Natural killer cell (primary cell): ENCODE measurements at places on chromosomes 2 and 18.
A peak's percentile ranks its signal among the peaks of the same experiment; 100 is the strongest.

- DNase-seq, result no peak
Observed at GRCh38 chr2:27493948-27494283, 1.1 kb downstream of the FNDC4 start.

GRCh38 chr2:171615069-171615468, 72.2 kb upstream of the DYNC1I2 start:
- no peak for DNase-seq

DNA sequence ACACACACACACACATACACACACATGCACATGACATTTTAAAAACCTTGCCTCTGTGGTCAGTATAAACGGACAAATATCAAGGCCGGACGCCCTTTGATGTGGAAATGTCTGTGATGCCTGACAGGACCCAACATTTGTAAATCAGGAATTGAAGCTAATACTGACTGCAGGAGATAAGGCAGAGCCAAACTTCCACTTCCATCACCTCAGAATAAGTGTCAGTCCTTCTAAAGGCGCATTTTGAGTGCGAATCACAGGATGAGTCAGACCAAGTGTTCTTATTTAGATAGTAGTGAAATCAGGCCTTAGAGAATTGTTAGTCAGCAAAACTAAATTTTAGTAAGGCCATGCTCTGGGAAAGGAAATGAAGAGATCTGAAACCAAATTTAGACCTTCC, 211.7 kb upstream of the LRATD1 start:
- DNase-seq, result no peak

DNA sequence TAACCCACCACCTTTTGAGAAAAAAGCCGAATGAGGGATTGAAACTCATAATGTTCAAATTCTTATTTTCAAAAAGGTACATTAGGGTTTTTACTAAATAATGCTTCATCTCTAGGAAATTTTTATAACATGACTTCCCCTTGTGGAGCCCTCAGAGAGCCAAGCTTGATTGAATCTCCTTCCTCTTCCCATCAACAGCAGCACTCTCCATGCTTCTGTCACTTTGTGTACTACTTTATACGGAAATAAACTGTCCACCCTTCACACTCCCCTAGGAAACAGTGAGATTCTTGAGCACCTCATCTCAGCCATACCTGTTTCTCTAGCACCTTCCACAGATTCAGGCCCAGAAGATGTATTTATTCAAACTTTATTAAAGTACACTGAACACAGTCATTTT, 51.8 kb downstream of the TFPI start:
- no peak for DNase-seq

- no peak for DNase-seq
Observed at GRCh38 chr2:20474757-20475566, 28.1 kb downstream of the RHOB start.

GRCh38 chr2:127585270-127585807, 49.9 kb downstream of the MYO7B start:
- no peak for DNase-seq

- no peak for DNase-seq
Observed at GRCh38 chr2:154945984-154946383, 247.5 kb downstream of the KCNJ3 start.

DNA sequence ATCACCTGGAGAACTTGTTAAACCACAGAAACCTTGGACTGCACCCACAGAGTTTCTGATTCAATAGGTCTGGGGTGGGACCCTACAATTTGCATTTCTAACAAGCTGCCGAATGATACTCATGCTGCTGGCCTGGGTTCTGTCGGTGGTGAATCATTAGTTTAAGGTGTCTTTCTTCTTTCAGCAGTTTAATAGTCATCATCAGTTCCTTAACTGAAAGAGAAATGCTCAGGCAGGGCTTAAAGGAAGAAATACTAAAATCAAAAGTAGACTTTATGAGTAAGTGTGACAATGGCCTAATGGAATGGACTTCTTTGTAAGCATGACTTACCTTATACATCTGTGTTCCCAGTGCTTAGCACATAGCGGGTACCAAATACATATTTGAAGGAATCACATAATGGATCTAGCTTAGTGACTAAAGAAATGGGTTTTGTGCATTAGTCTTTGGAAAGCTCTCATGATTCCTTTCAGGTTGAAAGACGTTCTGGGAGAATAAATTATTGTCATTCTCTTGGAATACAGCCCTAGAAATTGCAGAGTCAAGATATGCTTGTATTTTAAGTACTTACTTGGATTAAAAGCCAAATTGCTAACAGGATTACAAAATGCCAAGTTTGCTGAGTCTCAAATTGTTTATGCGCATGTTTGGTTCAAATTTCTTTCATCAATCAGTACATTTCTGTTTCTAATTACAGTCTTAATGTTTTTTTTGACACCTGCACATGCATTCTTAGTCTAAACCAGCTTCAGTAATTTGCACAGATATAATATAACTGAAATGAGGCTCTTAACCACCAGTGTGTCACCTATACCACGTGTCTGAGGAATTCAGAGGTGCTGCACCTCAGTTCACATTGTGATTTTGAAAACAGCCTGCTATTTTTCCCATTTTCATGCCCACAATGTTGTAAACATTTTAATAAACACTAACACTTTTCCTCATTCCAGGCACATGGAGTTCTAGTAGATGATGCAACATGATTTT, 220.3 kb upstream of the NRP2 start:
- DNase-seq, result no peak

- DNase-seq, result no peak
Observed at GRCh38 chr2:59693231-59693959, 860.1 kb downstream of the BCL11A start.

GRCh38 chr2:221612161-221612560, 40.1 kb upstream of the EPHA4 start:
- no peak for DNase-seq

DNA sequence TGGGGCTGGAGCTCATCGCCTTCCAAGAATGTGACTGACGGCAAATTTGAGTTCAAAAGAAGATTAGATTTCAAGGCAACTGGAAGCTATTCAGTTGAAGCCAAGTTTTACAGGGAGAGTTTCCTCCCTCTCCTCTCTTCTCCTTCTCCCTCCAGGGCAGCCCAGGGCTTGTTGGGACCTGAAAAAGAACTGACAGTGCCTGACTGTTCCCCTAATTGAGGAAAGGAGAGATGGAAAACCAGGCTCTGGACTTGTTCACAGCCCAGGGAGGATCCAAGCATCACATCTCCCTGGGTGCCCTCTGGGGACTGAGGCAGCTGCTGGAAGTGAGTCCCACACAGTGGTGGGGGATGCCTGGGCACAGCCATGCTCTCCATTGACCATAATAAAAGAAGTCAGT, 88.1 kb downstream of the THNSL2 start:
- DNase-seq, result no peak

GRCh38 chr2:142965443-142965842, 88.0 kb downstream of the KYNU start:
- DNase-seq, result no peak

DNA sequence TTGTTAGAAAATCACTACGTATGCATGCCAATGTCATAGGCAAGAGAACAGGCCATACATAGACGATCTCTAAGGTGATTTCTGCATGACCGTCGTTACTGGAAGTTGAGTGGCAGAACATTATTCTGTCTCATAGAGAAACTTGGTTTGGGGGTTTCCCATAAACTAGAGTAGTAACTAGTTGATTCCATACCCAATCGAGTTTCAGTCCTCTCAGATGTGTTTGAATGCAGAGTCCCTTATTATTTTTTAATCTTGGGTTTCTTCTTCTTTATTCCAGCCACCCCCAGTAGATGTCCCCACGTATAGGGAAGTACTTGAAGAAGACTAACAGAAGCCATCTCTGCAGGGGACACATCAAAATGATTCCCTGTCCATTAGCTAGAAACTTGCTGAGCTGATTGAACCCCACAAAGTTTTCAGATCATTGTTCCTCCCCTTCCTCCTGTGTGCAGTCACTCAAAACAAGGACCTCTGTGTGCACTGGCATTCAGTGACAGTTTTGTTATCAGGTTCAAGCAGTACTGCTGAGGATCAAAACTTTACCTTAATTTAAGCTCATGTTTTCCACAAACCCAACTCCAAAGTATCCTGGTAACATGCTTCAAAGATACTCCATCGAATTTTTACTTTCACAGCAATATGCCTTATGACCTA, 68.4 kb upstream of the CDCA7 start:
- peak; percentile 13 for DNase-seq

DNA sequence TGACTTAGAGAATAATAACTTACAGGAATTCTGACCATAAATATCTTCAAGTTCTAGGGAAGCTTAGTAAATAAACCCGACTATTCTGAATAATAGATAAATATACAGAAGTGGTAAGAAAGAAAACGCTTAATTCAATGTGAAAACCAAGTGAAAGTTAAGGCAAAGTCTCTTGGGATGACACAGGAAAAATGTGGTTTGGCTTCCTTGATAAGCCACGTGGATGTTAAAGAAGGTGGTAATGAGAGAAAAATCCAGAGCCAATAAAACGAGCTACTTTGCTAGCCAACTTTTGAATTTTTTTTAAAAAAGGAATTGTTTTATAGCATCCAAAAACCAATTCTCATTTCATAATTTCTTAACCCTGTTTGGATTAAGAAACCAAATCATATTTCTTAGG, 166.2 kb upstream of the VRK2 start:
- DNase-seq, result no peak

GRCh38 chr2:226002438-226002837, 602.9 kb downstream of the NYAP2 start:
- peak; percentile 2 for DNase-seq

DNA sequence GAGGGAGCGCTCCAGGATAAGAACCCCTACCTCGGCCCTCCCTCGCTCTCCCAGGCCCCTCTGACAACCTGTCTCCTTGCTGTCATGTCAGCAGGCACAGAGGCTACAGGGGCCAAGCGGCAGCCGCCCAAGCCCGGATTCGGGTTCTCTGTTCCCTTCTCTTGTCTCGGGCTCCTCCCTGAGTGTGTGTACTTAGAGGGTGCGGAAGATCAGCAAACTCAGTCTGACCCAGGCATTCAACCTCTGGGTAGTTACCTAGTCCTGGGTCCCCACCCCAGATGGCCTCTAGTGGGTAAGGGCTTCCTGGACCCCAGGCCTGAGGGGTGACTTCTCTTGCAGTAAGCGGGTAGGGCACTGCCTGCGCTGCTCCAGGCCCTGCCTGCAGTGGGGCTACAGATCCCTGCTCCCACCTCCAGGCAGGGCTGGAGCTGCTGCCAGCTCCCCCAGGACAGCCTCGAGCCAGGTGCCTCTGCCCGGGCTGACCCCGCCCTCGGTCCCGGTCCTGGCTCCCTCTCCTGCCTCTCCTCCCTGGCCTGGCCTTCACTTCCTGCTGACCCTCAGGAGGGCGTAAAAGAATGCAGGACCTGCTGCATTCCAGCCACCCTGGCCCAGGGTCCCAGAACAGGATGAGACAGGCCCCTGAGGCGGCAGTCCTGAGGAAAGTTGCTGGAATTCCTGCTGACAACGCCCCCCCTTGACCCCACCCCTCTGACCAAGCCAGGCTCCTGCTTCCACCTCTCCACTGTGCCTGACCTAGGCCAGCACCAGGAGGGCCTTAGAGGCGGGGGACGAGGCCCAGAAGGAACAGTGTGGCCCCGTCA, 22.0 kb downstream of the GPC1 start:
- no peak for DNase-seq

DNA sequence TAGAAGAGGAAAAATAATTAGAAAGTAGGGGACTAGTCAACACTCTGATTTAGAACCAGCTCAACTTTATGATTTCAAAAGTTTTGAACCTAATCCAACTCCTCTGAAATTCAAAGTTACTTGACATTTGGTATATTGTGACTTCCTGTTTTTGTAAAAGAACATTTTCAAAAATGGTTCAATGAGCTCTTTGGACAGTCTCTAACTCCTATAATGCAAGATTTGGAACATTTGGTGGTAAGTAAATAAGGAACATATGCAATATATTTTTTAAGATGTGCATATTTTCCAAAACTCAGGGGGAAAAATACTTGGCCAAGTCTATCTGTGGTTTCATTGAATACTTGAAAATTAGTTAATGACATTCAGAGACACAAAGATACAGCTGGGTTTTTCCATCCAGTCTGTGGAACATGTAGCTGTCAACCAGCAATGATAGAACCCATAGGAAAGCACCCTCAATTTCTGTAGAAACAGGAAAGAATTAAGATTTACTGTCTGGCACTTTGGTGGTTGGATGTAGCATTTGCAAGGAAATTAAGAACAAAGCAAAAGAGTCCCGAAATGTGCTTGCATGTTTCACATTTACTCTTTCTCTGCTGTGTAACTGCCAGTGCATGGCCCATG, 17.0 kb upstream of the ANKRD44 start:
- peak; percentile 47 for DNase-seq

DNA sequence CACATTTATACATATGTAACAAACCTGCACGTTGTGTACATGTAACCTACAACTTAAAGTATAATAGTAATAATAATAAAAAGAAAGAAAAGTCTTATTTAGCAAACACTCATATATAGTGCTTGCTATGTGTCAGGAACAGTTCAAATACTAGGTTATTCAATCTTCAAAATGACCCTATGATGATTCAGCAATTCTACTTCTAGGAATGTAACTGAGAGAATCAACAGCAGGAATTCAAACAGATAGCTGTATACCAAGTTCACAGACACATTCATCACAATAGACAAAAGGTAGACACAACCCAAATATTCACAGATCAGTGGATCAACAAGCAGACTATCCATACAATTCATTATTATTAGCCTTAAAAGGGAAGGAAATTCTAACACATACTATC, 69.5 kb downstream of the MYO5B start:
- DNase-seq, result no peak

- no peak for DNase-seq
Observed at GRCh38 chr18:59051470-59052165, 88.1 kb upstream of the SEC11C start.

DNA sequence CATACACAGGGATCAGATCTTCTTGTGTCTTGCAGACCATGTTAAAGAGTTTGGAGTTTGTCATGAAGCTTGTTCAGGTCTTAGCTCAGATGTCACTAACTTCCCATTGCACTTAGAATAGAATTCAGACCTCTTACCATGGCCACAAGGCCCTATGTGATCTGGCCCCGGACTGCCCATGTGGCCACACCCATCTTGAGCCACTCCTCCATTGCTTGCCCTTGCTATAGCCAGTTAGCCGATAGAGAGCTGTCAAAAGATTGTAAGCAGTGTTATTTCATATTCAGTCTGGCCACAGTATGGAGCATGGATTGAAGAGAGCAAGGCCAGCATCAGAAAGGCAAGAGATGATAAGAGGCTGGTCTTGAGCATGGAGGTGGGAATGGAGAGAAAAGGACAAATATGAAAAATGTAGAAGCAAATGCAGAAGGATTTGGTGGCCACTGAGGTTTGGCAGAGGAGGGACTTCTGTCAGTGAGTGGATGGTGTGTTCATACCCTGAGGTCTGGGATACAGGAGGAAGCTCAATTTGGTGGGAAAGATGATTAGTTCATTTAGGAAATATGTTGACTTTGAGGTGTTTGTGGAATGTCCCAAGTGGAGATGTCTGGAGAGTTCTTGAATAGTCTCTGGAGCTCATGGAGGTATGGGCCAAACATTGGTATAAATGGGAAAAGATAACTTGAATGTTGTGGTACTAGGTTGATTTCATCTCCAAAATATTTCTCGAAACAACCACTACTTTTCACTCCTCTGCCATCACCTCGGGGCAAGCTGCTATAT, 10.6 kb downstream of the DGUOK start:
- no peak for DNase-seq

GRCh38 chr18:69161383-69162028, 239.2 kb upstream of the DOK6 start:
- no peak for DNase-seq

GRCh38 chr2:84866122-84866521, 14.8 kb downstream of the TRABD2A start:
- DNase-seq, result no peak
